ENCODE measurements at places on chromosomes 6 and 20.
A peak's percentile ranks its signal among the peaks of the same experiment; 100 is the strongest.

- DNase-seq, result no peak
These were observed 45.9 kb upstream of the EMILIN3 start for GRCh38 chr20:41412324-41413120.

DNA sequence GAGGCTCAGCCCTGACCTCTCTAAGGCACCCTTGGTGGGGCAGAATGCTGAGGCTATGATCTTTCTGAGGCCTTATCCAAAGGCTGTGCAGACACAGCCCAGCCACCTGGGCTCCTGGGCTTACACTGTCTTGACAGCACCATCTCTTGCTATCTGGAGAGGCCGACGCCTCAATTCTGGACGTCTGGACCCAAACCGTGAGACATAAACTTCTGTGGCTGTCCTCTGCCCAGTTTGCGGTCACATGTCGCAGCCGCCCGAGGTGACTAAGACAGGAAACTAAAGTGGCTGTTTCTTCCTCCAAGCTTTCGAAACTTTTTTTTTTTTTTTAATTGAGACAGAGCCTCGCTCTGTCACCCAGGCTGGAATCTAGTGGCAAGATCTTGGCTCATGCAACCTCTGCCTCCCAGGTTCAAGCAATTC lies 49.3 kb downstream of the PRR18 start:
- DNase-seq, result peak; percentile 49

GRCh38 chr6:16872543-16873235 lies 111.4 kb upstream of the ATXN1 start:
- DNase-seq, result peak; percentile 43

- no peak for DNase-seq
These were observed 621.5 kb upstream of the CDH4 start for GRCh38 chr20:60630609-60631008.

DNA sequence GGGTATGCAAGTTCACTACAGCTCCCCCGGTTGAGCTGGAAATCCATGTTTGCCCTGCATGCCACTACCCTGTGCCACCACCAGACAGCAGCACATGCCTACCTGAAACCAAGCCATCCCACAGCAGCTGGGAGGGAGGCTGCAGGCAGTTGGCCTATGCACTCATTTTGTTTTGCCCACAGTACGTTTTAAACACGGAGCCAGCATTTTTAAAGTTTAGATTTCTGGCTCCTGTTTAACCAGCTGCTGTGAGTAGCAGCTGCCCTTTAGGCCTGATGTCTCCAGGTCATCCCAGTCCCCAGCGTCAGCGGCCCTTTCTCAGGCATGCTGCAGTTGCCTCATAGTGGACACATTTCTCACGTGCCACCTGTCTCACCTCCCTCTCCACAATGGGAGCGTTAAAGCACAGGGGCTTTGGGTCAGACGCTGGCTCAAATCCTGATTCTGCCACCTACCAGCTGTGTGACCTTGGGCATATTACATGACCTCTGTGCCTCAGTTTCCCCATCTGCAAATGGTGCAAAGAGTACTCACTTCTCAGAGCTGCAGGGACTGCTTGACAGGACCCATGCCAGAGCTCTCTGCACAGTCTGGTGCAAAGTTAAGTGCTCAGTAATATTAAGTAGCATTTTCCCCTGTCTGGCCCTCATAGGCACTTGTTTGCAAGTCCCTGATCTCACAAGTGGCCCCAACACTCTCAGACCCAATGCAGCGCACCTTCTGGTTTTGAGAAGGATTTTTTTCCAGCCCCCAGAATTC lies 8.2 kb upstream of the UBE2V1 start:
- DNase-seq, result peak; percentile 78

- no peak for DNase-seq
These were observed 52.4 kb upstream of the TPD52L1 start for GRCh38 chr6:125101128-125101527.
